ENCODE measurements at places on chromosomes 2 and 18.

GRCh38 chr18:26480897-26481795 is 67.2 kb downstream of the KCTD1 start:
- DNase-seq: no peak

GRCh38 chr2:111945444-111946293 is 47.3 kb downstream of the MERTK start:
- DNase-seq: no peak

DNA sequence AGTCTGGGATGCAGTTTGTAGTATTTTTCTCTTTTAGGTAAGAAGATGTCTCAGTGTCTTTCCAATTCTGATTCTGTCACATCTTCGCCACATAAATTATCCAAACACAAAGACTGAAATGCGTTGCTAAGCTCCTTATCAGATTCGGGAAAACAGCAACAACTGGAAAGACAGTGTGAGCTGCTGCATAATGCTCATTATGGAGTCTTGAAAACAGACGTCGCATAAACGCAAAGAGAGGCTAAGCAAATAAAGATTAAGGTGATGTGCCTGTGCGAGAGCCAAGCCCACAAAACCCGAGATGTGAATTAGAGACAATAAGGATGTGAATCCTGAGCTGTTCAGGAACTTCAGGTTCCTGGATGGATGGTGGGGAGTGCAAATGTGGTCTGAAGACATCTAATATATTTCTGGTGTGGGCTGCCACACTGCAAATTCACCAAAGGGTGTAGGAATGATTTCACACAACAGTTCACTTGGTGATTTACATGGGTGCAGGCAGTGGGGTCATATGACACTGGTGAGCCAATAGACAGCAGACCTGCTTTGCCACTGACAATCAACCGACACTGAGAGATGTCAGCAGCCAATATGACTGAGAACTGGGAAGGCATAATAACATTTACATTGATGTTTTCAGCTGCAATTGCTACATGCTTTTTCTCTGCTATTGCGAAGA is 195.8 kb downstream of the MTX2 start:
- no peak for DNase-seq

- no peak for DNase-seq
Observed at GRCh38 chr2:180240774-180241173, 233.7 kb upstream of the CWC22 start.

DNA sequence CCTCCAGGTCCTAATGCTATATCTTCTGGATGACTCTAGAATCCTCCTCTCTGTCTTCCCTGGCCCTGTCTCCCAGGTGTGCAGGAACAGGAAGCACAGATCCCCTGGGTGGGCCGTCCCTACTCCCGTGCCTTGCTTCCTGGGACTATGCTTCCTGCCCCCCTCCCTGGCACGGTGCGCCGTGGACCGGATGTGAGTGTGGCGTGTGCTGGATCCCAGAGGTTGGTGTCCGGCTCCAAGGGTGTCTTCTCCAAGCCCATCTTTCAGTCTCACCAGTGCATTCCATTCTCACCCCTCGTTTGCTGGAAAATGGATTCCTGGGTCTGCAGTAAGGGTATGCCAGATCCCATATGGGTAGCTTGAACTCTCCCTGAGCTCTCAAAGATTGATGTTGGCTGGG is 144.4 kb upstream of the TWIST2 start:
- DNase-seq: no peak

- no peak for DNase-seq
Observed at GRCh38 chr18:34281290-34281689, 56.6 kb upstream of the NOL4 start.

GRCh38 chr2:16323126-16323520 is 342.5 kb downstream of the CYRIA start:
- DNase-seq: no peak

GRCh38 chr18:74514860-74515495 is 18.8 kb downstream of the CNDP2 start:
- peak; percentile 43 for DNase-seq

DNA sequence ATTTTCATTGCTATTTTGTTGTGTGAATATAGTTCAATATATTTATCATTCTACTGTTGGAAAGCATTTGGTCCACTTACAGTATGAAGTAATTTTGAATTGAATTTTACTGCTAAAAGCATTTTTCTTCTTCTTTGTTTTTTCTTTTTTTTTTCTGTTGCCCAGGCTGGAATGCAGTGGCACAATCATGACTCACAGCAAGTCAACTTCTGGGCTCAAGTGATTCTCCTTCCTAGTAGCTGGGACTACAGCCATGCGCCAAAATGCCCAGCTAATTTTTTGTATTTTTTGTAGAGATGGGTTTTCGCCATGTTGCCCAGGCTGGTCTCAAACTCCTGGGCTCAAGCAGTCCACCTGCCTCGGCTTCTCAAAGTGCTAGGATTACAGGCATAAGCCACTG is 2.4 kb upstream of the ETAA1 start:
- no peak for DNase-seq

DNA sequence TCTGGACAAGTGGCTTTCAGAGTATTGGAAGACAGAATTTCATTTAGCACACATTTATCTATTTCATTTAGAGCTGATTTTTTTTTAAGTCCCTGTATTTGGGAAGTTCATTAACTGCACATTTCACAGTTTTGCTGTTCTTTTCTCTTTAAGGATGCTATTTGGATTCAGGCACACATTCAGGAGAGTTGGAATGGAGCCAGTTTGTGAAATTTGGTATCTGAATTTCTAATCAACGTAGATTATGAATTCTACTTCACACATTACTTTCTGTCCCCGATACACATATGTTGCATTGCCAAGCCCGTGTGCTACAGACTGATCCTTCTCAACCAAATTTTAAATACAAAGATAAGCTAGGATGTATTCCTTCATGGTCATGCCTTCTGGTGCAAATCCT is 503.9 kb downstream of the IRS1 start:
- no peak for DNase-seq

- DNase-seq: peak; percentile 88
Observed at GRCh38 chr2:233063269-233063975, 3.3 kb downstream of the INPP5D start.

GRCh38 chr2:128269990-128270671 is 48.5 kb downstream of the HS6ST1 start:
- DNase-seq: peak; percentile 44

DNA sequence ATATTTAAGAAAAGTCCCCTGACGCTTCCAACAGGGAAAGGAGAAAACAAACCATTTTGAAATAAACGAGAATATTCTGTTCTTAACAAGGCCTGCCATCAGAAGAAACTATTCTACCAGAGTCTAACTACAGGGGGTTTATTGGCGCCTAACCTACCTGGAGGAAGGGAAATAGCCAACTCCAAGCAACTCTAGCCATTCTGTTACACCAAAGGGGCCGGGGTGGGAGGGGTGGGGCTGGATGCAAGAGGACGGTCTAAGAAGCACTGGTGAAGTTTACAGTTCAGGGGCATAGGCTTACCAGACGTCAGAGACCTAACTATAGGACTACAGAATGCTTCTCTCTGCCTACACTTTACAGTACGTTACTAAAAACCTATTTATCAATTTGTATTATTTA is 60.5 kb upstream of the GALNT5 start:
- DNase-seq: no peak

GRCh38 chr2:78778756-78779510 is 246.6 kb upstream of the REG3G start:
- DNase-seq: no peak

GRCh38 chr2:159439421-159439820 is 152.9 kb upstream of the WDSUB1 start:
- no peak for DNase-seq

DNA sequence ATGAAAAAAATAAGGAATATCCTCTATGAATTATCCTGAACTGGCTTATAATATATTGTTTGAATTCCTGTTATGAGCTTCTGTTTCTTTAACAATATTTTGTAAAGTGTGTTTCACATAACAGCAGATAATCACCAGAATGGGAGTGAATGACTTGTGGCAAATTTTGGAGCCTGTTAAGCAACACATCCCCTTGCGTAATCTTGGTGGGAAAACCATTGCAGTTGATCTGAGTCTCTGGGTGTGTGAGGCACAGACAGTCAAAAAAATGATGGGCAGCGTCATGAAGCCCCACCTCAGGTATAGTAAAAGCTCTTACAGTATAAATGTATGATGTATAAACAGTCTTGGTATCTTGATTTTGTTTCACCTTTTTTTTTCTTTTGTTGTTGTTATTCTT is 5.9 kb downstream of the GEN1 start:
- DNase-seq: no peak

- DNase-seq: no peak
Observed at GRCh38 chr2:119267604-119268003, 44.0 kb downstream of the STEAP3 start.

DNA sequence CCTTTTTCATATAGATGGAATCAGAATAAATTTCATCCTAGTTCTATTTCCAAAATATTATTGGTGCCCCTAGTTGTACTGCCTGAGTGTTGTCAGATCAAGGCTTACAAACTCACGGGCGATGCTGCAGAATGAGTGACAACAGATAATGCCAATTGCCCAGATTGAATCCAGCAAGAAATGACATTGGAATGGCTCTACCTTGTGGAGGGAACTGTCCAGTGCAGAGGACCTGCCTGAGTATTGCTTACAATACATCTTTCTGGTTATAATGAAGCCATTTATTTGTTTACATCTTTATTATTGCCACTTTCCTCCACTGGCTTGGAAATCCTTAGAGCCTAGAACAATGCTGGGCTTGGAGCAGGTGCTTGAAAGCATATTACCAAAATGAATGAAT is 7.8 kb upstream of the IL1R2 start:
- no peak for DNase-seq

DNA sequence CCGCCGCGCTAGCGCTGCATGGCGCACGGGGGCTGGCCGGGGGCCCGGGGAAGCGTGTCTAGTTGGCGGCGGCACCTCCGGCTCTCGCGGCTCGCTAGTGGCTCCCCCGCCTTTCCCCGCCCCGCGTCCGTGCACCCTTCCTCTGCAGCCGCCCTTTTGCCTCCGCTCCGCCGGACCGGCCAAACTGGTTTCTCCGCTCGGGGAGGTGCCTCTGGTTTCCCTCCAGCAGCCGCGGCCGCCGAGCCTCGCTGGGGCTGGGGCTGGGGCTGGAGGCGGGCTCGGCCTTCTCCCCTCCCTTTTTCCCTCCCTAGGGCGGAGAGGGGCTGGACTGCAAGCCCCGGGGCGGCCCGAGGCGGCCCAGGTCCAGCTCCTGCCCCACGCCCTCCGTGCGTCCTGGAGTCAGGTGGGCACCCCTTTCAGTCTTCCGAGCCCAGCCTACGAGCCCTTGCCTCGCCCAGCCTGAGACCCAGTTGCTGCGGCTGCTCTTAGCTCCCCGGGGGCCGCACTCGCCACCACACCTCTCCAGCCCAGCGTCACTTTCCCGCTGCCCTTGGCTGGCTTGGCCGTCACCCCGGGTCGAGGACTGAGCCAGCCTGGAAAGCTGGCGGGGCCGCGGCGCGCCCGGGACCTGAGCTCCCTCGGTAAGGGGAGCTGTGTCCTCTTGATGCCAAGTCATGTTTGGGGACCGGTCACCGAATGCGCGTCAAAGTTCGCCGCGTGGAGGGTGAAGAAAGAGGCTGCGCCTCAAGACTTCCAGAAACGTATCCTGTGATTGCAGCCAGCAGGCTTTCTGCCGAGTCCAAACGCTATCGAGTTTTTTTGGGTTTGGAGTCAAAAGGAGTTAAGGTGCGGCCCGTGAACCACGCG is at the start of gene ATP8B1:
ATP8B1 (minus strand) TSS at position 213 of the 867 bp plus-strand sequence. CDS start 71,508 bp downstream, outside the sequence.
- peak; percentile 98 for DNase-seq

- no peak for DNase-seq
Observed at GRCh38 chr2:67169417-67170140, 227.6 kb upstream of the ETAA1 start.

DNA sequence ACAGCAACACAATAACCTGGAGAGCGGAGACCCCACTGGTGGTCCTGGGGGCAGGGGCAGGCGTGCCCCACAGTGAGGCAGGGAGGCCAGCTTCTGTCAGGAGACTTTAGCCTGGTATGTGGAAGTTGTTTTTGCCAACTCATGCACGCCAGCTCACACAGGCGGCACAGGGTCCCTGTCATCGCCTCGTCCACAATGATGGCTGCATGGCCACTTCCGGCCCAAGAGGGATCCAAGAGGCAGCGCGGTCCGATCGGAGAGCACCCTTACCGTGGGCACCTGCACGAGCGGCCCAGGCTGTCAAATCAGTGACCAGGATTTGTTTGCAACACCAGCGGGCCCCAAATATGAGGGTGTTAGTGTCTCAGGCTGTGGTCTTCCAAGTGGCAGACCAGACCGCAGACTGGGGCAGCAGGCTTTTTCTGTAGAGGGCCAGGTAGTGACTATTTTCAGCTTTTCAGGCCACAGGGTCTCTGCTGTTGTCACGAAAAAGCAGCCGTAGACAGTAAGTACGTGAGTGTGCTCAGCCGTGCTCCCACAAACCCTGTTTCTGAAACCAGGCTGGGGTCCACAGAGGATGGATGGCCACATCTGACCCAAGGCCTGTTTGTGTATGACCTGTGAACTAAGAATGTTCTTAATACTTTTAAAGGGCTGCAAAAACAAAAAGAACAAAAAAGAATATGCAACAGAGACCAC is 21.2 kb downstream of the SNED1 start:
- DNase-seq: no peak

- no peak for DNase-seq
Observed at GRCh38 chr2:6864231-6864754, 1.4 kb downstream of the CMPK2 start.

GRCh38 chr18:12113999-12114646 is 20.5 kb downstream of the ANKRD62 start:
- no peak for DNase-seq

DNA sequence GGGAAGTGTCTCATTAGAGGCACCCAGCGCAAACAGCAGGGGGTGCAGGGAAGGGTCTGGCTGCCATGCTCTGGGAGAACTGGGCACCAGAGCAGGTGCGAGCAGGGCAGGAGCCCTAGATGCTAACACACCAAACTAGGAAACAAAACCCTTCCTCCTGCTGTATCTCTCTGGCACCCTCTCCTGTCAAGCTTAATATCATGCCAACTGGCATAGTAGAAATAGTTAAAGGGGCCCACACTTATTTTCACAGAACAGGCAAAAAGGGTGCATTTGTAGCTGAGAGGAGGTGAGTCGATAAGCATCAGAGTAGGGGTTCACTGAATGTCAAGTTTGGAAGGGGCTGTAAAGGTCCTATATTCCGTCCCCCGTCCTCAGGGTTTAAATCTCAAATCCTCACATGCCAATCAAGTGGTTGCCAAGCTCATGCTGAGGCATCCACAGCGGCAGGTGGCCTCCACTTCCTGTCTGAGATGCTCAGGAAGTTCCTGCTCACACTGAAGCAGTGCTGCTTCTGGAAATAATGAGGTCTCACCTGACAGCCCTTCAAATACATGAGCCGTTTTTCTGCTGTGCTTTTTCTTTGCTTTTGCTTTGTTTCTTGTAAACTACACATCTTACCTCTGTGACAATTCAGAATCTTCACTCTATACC is 14.9 kb upstream of the ACKR3 start:
- no peak for DNase-seq

- no peak for DNase-seq
Observed at GRCh38 chr18:261398-262073, 6.3 kb downstream of the THOC1 start.

GRCh38 chr18:12628706-12629702 is 28.9 kb downstream of the SPIRE1 start:
- DNase-seq: no peak
